ENCODE measurements at places on chromosomes 16 and 17.

- DNase-seq, result no peak
These were observed 11.7 kb downstream of the ZFHX3 start for GRCh38 chr16:73036074-73036826.

GRCh38 chr17:3754458-3755334 is 31.0 kb downstream of the HASPIN start:
- no peak for DNase-seq

GRCh38 chr16:11088831-11089230 is 144.5 kb downstream of the CLEC16A start:
- no peak for DNase-seq

DNA sequence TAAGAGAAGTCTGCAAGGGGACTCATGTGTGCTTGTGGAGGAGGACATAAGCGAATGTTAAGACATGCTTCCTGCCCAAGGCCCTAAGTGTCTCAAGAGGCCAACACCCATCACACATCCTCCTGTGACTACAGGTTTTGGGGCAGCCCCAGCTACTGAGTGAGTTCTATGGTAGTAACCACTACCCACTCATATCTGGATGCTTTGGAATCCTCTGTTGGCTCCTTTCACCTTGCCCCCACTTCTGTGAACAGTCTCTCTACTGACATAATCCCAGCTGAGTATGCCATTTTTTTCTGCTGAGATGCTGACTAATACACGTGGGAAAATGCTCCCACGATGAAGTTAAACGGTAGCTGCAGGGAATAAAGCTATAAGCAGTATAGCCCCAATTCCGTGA is 153.5 kb downstream of the VPS53 start:
- no peak for DNase-seq

- no peak for DNase-seq
These were observed 164.0 kb downstream of the PMP22 start for GRCh38 chr17:15101175-15101574.

DNA sequence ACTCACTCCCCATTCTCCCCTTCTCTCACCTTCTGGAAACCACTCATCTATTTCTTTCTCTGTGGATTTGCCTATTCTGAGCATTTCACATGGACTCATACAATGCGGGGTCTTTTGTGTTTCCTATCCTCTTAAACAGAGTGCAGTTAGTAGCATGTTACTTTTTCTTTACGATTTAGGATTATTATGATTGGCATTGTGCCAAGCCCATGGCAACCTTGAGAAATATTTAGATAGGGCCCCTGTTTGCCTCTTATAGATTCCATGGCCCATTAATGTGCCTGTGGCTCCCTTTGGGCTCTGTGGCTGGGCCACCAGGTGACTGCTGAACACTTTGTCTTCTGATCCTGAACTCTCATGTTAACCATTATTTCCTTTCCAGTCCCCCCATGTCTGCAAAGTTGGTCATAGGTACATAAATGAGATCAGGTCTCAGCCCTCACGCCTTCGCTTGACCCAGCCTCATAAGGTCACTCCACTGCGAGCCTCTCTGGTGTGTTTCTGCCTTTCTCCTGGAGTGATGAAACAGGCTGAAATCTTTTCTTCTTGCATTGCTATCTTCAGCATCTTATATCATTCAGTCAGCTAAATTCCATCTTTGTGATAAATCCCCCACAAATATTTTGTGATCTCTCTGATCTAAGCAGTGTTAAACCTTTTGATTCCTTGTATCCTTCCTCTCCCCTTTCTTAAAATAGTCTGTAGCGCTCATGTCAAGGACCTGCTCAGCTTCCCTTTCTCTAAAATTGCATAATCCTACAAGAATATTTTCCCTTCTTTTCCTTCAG is 44.0 kb downstream of the MYH3 start:
- no peak for DNase-seq

- no peak for DNase-seq
These were observed 68.1 kb upstream of the SEC14L1 start for GRCh38 chr17:77072670-77073069.

DNA sequence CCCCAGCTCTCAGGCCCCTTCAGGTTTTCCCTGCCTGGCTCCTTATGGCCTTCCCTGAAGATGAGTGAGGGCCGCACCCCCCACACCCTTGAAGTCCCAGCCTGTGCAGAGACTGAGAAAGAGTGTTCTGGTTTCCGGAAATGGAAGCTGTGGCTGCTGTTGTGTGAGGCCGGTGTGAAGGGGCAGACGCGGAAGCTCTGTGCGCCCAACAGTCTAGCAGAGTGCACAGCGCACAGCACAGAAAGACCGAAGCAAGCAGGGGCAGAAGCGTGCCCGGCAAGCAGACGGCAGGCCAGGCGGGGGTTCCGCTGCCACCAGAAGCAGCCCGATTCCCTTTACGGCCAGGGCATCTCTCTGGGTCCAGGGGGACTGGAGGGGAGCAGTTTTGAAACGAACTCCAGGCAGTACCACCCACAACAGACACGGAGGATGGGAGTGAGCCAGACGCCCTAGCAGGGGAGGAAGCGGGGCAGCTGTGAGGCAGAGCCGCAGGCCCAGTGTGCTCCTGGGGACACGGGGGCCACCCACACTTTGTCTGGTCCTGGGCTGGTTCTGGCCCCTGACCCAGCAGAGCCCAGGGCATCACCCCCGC is 16.7 kb downstream of the TPSG1 start:
- DNase-seq, result no peak

- no peak for DNase-seq
These were observed 84.7 kb upstream of the CLEC3A start for GRCh38 chr16:77937473-77938149.

GRCh38 chr16:5020551-5020950 is 13.2 kb downstream of the NAGPA start:
- peak; percentile 66 for DNase-seq

DNA sequence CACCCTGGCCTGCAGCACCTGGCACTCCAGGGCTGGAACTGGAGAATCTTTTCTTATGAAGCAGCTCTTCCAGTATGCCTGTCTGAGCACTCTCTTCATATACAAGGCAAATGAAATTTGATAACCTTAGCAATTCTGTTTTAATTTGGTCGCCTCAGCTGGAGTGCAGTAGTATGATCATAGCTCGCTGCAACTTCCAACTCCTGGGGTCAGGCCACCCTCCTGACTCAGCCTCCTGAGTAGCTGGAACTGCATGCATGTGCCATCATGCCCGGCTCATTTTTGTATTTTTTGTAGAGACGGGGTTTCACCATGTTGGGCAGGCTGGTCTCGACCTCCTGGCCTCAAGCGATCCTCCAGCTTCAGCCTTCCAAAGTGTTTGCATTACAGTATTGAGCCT is 140.8 kb upstream of the CHMP6 start:
- no peak for DNase-seq

DNA sequence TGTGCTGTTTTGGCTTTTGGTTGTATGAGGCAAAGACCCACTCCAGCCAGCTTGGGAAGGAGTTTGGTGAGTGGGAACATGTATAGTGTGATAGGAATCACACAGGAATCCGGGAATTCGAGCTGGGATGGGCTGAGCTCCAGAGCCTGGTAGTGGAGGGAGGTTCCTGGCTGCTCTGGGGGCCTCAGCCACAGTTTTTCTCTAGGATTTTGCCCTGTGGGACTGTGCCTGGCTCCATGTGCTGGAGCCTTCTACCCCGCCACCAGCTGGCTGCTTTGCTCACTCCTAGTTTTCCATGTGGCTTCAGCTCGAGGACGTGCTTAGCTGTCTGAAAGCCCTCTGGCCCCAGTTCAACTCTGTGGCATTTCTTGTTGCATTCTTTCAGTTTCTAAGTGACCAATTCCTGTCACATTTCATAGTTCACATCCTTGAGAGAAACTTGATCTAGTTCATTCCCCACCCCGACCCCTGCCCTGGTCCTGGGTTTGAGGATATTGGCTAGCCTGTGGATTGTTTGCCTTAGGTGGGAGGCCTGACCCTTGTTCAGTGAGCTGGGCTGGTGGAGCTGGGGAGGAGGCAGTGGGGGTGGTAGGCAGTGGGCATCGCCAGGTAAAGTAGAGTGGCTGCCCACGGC is 5.0 kb downstream of the SEC14L1 start:
- DNase-seq, result peak; percentile 48

GRCh38 chr16:27298132-27298531 is 15.6 kb upstream of the IL4R start:
- no peak for DNase-seq

DNA sequence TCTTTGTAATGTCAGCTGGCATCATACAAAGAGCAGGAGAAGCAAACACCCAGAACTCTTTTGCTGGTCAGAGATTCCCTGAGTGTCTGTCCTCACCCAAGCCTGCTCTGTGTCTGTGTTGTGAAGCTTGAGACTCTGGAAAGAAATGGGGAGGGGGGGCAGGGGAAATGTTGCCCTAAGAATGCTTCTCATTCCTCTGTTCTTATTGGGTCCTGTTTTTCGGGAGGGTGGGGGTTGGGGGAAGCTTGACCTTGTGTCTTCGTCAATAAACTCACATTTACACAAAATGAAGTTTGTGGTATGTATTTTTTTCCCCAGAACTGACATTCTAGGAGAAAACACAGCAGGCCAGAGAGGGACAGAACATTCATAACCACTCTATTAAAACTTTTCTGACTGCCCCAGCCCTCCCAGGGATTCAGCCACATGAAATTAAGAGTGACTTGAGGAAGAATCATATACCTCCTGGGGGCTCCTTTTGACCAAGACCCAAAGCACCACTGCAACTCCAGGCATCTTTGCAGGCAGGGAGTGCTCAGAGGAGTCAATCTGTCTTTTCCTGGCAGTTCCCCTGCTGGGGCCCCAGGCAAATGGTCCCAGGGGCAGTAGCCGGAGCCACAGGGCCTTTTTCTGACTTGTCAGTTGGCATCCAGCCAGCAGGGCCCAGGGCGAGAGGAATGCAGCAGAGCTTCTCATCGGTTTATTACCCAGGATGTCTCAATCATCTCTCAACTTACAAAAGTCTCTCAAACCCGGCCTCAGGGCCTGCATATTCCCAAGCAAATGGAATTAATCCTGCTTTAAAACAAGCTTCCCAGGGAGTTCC is 5.1 kb upstream of the RASL10B start:
- no peak for DNase-seq
